Left renal cortex interstitium (tissue), 4 donors: ENCODE measurements at places on chromosomes 7 and 10. TPM values are rescaled to one million over a fixed set of nuclear protein-coding genes. Genes with fewer than 3 reads are reported as not detected.

DNA sequence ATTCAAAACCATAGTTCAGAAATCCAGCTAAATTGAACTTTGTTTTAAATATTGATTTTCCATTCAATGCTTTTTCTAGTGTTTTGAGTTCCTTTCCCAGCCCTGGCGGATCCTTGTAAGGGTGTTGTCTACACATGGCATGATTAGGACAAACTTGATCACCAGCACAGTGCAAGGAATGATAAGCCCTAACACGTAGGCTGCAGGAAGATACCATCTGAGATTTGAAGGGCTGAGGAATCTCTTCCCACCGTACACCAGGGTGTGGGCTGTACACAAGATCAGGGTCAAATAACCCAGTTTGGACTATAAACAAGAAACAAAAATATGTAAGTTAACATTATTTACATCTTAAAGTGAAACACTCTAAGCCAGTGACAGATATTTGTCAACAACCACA is 27.4 kb downstream of the STEAP4 start:
- DNase-seq: no peak

GRCh38 chr10:113753020-113753692 is 1.7 kb downstream of the PLEKHS1 start:
- no peak for DNase-seq

GRCh38 chr10:57673446-57673960 is 594.2 kb downstream of the IPMK start:
- no peak for DNase-seq

DNA sequence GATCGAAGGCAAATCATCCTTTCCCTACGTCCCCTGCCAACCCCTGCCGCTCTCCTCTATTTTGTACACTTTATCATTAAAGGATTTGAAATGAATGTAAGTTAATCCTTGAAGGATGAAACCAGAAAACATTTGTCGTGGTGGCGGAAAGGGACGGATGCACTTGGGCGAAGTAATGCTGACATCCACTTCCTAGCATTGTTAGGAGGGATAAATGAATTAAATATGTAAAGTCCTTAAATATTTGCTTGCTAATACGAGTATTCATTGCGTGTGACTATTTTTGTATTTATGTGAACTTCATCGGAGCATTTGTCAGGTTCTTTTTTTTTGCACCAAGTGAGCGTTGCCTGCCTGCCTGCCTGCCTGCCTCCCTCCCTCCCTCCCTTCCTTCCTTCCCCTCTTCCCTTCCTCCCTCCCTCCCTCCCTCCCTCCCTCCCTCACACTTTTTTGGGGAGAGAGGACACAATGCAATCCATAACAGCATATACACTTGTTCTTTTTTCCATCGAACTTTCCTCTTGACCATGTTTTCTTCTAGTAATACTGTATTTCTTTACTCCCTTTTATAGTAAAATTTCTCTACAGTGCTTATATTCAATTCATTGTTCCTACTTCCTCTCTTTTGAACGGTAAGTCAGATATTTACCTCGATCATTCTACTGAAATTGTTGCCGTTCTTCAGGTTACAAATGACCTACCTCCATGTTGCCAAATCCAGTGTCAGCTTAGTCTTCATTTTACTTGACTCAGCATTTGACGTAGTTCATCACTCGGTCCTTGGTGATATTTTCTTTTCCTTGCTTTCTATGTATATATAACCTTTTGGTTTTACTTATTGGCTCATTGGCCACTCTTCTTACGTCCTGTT is 831 bp downstream of the CCDC7 start:
- DNase-seq: peak; percentile 26

DNA sequence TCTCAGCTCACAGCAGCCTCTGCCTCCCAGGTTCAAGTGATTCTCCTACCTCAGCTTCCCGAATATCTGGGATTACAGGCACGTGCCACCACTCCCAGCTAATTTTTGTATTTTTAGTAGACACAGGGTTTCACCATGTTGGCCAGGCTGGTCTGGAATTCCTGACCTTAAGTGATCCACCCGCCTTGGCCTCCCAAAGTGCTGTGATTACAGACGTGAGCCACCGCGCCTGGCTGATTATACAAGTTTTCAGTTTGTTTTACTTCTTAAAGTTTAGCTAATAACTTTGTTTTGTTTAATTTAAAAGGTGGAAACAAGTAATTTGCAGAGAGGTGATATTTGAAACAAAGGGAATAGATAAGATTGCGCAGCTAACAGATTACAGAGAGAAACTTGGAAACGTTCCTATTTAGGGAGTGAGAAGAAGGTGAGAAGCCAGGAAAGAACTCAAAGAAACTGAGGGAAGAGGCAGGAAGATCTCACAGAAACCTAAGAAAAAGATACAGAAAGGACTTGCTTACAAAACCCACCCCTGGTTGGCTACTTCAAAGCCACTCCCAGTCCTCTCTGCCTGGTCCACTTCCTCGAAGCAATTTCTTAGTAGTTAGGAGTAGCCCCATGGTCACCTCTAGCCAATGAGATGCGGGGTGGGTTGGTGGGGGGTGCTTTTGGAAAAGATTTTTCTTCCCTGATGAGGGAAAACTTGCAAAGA is 15.0 kb upstream of the PDLIM1 start:
- DNase-seq: no peak

DNA sequence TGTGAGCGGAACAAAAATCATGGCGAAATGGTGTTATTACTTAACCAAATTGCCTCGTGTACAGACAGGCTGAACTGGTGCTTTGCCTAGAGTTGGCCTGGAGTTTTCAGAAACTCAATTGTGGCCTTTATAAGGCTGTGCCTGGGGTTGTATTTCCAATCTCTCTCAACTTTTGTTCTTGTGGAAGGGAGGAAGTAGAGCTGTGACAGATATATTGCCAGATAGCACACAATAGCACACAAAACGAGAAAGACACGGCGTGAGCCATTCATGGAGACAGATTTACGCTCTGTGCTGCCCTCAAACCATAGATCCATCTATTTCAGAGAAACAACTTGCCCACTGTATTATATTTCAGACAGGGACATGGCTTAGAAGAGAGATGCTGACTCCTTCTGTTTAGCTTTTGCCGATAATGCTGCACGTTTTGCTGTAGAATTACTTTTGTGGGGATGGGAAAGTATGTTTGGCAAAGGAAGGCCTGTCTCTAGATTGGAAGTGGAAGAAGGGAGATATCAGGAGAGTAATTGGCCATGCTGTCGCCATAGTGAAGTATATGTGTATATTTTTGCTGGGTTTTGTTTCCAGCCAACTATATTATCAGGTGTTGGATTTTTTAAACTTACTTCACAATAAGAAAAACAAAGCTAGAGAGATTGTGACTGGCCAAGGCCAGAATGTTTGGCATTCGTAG is 80.4 kb downstream of the AUTS2 start:
- peak; percentile 68 for DNase-seq

DNA sequence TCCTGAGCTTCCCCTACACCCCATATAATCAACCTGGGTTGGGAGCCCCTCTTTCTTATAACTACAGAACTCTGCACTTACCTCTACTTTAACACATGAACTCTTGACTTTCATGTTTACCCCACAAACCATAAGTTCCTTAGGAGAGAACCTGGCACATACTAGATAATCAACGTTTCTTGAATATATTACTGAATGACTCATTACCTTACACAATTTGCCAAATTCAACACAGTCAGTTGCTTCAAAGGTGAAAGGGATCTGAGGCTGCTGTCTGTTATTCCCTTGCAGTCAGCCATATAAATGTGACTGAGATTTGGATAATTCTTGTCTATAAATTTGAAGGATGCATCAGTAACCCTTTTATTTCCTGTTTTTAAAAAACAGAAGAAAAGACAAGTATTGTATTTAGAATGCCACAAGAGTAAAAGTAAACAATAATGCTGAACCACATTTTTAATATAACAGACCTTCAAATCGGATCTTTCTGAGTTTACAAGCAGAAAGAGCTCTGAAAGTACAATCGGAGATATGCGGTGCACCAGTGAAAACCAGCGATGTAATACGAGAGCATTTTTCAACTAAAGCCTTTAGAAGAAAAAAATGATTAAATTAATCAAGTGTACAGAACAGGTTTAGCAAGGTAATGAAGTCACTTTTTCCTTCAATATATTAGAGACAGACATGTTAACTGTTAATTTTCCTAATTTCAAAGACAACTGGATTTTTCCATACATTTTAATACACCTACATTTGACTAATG is 29.5 kb upstream of the LRRC17 start:
- DNase-seq: no peak

- DNase-seq: no peak
Measured at GRCh38 chr7:143458681-143459080, 15.4 kb downstream of the TAS2R60 start.

DNA sequence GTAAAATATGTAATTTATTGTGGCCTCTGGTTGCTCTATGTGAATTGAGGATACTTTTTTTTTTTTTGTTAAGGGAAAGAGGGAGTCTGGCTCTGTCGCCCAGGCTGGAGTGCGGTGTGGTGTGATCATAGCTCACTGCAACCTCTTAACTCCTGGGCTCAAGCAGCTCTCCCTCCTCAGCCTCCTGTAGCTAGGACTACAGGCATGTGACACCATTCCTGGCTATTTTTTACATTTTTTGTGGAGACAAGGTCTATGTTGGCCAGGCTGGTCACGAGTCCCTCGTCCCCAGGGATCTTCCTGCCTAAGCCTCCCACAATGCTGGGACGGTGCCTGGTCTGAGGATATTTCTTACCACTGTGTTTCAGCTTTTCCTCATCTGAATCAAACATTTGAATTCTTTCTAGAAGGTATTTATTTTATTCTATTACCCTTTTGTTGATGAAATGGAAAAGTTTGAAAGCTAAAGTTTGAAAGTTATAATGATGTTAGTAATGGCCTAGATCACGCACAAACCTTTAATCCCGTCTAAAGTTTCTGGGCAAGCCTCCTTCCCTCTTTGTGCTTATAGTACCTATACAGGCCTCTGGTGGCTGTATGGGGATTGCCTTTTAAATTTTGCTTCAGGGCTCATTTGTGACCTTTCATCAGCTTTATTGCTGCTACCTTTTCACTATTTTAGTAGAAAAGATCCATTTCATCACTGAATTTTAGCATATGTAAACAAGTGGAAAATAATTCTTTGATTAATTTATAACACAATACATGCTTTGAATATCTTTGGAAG is 2.0 kb downstream of the IFRD1 start:
- DNase-seq: no peak

- DNase-seq: no peak
Measured at GRCh38 chr10:16756561-16757221, 60.5 kb downstream of the RSU1 start.

GRCh38 chr7:132203021-132203420 is 373.2 kb downstream of the PLXNA4 start:
- DNase-seq: no peak

GRCh38 chr7:24827589-24827988 is 70.3 kb upstream of the GSDME start:
- no peak for DNase-seq

GRCh38 chr7:130444234-130444633 is 3.4 kb upstream of the CEP41 start:
- no peak for DNase-seq

DNA sequence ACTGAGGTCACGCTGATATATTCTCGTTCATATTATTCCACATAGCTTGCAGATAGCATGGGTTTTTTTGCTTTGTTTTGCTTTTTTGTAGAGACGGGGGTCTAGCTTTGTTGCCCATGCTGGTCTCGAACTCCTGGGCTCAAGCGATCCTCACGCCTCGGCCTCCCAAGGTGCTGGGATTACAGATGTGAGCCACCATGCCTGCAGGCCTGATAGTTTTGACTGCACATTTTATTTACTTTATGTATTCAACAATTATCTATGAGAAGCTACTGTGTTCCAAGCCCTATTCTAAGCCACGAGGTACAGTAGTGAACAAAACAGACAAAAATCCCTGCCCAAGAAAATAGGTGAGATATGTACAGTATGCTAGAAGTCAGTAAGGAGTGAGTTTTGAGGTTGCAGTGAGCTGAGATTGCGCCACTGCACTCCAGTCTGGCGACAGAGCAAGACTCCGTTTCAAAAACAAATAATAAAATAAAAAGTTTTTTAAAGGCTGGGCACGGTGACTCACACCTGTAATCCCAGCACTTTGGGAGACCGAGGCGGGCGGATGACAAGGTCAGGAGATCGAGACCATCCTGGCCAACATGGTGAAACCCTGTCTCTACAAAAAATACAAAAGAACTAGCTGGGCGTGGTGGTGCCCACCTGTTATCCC is 1.3 kb upstream of the YWHAG start:
- DNase-seq: no peak

- DNase-seq: no peak
Measured at GRCh38 chr7:150568714-150569113, 1.5 kb downstream of the GIMAP4 start.

- DNase-seq: peak; percentile 91
Measured at GRCh38 chr10:93445097-93445960, 36.8 kb downstream of the MYOF start.

GRCh38 chr7:21543528-21544302 is 876 bp downstream of the DNAH11 start:
- DNase-seq: no peak

DNA sequence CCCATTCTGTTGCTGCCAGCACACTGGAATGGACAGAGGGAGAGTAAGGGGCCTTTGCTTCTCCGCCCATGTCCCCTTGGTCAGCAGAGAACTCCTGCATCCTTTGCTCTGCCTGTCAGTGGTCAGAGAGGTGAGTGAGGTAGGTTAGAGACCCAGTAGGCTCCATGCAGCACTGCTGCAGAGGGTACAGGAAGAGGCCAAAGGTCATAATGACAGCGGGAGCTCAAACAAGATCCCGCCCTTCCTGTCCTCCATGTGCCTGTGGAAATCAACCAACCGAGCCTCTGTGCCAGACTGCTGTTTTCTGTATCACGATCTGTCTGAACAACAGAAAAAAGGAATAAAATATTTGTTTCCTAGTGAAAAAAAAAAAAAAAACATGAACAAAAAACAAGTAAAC is 81.4 kb downstream of the ZNF33B start:
- no peak for DNase-seq

DNA sequence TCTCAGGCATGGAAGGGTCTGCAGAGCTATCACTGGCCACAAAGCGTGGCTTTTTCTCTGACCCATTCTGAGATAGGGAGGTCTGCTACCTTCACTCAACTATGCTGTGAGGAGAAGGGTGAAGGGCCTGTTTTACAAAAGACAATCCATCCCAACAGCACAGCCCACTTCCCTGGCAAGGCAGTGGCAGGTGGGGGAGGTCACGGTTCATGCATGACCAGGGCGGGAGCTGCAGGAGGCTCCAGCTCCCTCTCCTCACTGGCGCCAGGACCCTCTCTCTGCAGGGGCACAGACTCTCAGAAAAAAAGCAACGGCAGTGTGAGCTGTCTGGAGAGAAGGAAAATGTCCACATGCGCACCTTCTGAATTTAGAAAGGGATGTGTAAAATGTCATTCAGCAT is 28.5 kb downstream of the GRB10 start:
- no peak for DNase-seq

The CYP2E1 gene
- polyA plus RNA-seq: 2.3 TPM

The ECHDC3 gene
- polyA plus RNA-seq: 14.9 TPM

The CASP7 gene
- 31.2 TPM for polyA plus RNA-seq

The SPDYE8 gene
- 0.28 TPM for polyA plus RNA-seq

The AKR1C4 gene
- polyA plus RNA-seq: not detected

The OPN1SW gene
- polyA plus RNA-seq: 1.3 TPM

The GJD4 gene
- not detected for polyA plus RNA-seq

The LIPK gene
- polyA plus RNA-seq: not detected

The ANXA8L1 gene
- 0.43 TPM for polyA plus RNA-seq

The EGFR gene
- 30.9 TPM for polyA plus RNA-seq
